ENCODE measurements at places on chromosomes 5 and 9.

DNA sequence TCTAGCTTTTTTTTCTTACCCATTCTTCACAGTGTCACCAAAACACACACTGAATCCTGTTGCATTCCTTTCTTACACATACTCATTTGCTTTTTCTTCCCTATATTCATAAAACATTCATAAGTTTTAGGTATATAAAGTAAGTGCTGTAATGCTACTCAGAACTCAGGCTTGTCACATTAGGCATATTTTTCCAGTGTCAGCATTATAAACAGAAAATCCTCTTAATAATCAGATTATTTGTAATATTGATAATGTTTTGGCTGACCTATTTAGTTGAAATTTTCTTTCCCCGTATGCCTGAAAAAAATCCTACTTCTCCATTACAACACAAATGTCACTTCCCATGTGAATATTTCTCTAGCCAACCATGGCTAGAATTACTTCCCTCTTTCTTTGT is 743.0 kb upstream of the NUDT12 start:
- DNase-seq = no peak

DNA sequence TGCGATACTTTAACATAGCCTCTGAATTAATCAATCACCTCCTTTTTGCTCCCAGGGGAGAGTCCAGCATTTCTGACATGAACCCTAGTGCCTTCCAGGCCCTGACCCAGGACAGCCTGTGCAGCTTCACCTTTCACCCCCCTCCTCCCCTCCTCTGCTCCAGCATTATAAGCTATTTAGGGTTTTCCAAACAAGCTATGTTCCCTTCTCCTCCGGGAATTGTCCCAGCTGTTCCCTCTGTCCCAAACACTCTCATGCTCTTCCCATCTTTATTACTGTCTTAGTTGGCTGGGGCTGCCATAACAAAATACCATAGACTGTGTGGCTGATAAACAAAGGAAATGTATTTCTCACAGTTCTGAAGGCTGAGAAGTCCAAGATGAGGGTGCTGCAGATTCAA is 161.5 kb downstream of the EBF1 start:
- DNase-seq = no peak

DNA sequence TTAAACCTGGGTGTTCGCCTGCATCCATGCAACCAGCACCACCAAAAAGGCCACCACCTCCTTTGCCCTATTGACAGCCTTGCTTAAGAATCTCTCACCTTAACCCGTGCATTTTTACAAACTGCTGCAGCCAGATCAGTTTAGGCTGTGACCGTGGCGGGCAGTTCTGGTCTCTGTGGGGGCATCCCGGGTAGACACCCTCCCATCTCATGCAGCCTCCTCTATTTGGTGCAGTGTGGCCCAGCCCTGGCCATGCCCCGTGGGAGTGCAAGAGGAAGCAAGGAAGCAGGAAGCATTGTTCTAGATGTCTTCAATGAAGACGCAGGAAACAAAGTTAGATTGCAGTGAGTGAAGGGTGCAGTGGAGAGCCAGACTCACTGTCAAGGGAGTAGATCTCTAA is 108.8 kb upstream of the MVB12B start:
- DNase-seq = no peak

- DNase-seq = no peak
These were observed 1073.2 kb upstream of the DMAC1 start for GRCh38 chr9:8872802-8873201.

GRCh38 chr5:166938071-166938470 is 1353.4 kb upstream of the WWC1 start:
- DNase-seq = no peak

GRCh38 chr5:91194824-91195381 is 188.2 kb downstream of the ARRDC3 start:
- no peak for DNase-seq

DNA sequence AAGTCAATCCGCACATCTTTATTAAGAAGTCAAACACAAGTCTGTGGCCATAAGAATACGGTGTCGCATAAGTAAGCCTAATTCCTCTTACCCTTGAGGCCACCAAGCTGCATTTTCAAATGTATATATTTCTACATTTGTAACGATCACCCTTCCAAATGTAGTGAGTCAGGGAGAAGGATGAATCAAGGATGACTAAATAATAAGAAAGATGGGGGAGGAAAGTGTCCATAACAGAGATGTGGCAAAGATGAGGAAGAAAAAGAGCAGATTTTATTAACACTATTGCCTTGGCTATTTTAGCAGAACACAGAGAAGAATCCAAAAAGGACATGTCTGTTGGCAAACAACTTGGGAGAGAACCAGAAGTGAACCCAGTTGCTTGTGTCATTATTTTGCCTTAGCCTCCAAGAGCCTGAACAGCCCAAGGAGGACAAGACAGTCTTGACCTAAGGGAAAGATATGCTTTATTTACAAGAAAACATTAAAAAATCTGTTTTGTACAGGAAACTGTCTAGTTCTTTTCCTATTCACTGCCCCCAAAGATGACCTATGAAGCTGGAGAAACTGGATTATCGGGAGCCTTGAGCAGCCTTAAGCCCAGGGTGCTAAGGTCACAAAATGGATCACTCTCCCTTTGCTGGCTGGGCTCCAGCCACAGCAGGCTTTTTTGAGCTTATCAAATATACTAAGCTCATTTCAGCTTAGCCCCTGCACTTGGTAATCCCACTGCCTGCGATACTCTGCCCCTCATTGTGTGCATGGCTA is 101.5 kb downstream of the PLCXD3 start:
- DNase-seq = no peak

- DNase-seq = no peak
These were observed 45.4 kb downstream of the PTTG1 start for GRCh38 chr5:160466889-160467554.

- peak; percentile 5 for DNase-seq
These were observed 54.3 kb downstream of the OTULIN start for GRCh38 chr5:14718778-14719177.

DNA sequence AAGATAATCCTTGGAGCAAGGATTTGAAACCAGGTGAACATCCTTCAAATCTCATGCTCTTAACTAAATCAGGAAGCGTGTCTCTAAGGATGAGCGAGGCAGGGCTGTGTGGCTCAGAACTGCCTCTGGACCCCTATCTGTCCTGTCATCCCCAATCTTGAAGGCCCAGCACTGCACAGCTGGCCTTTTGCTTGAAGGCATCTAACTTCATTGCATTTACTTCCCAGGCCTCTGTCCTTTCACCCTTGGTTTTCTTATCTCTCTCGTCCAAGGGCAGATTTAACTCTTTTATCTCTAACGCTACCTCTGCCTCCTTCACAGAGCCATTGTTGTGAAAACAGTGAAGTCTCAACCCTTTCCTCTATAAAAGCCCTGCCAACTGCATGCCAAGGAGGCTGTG is 83.8 kb downstream of the UGCG start:
- no peak for DNase-seq

DNA sequence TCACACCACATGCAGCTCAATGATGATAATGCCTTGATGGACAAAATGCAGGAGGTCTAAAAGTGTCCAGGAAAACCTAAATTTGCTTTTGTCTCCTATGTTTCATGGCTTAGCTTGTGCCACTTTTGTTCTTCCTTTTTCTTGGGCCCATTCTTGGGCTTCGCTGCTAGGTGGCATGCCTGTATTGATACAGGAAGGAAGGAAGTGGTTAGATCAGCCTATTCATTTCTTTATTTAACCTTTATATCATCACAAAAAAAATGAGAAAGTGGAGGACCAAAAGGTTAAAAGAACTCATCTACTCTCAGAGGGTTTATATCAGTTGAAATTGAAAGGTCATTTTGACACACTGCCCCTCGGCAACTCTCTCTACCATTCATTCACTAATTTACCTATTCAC is 260.2 kb downstream of the ARHGAP26 start:
- DNase-seq = peak; percentile 38

DNA sequence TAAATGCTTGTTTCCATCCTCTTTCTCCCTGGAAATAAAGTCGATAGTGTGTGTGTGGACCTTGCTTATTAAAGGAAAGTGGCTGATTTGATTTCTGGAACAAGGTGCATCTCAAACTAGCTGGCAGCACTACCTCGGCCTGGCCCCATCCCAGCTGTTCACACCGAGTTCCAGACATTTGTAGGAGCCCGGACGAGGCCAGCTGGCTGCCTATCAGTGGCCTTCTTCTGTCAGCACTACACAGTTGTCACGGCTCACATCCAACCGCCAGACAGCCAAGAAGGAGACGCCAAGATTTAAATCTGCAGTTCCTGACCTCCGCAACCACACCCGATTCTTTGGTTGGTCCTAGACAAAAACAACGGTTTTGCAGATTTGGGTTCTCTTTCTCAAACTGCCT is 63.6 kb downstream of the PALM2AKAP2 start:
- DNase-seq = no peak

- peak; percentile 87 for DNase-seq
These were observed 38.3 kb upstream of the CKMT2 start for GRCh38 chr5:81194633-81195334.
